ENCODE measurements at places on chromosomes 4 and X.
A peak's percentile ranks its signal among the peaks of the same experiment; 100 is the strongest.

DNA sequence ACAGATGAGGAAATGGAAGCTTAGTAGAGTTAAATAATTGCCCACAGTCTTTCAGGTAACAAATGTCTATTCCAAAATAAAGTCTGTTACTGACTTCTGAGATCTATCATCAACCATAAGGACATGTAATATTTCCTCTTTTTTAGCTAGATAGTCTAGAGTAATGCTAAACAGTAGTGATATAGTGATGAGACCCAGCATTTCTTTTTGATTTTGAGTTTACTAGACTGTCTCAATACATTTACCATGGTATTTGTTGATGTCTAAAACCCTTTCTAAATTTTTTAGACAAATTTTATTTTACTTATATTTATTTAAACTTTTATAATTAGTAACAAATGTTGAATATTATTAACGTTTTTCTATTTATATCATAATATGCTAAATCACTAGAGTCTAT is 465.1 kb upstream of the SLIT2 start:
- DNase-seq, result no peak

DNA sequence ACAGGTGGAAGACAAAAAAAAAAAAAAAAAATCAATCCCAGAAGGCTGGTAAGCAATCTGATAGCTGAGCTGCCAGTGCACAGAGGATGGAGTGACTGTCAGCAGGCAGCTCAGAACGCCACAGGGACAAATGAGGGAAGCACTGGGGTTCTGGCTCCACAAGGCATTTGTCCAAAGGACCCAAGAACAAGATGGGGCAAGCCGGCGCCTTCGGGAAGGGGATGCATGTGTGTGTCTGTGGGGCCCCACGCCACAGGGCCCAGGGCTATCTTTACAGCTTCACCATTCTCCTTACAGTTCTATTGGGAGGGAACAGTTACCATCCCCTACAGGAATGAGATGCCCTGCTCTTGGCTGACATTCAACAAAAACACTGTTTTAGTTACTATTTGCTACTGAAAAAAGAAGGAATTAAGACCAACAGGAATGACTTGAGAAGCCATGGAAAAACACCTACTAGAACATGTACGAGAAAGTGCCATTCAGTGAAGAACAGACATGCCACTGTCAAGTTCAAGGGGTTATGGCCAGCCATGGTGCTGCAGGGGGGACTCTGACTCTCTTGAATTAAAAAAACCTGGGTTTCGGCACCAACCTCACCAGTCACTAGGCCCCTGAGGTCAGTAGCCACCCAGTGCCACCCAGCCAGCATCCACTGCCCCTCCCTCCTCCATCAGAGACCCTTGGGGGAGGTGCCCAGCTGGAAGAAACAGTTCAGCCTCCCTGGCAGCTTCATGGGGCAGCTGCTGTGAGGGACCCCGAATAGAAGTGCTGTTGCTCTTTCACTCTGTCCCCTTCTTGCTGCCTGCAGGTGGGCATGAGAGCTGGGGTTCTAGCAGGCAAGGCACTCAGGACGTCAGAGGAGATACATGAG is 18.5 kb downstream of the WDR1 start:
- no peak for DNase-seq

DNA sequence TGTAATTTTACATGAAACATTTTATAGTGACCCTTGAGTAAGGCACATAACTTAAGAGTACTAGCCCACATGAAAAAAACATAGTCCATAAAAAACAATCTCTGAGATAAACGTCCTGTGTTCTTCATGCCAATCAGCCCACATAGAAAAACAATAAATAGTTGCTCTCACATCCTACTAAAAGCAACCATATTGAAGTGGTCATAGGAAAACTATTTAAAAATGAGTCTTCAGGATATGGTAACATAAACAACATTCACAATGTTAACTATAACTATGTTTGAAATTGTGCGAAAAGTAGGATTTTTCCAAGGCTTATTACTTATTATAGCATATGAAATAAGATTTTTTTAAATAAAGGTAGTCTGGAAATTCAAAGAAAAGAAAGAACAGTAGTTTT is 77.1 kb upstream of the EPHA5 start:
- no peak for DNase-seq

- DNase-seq, result no peak
These were observed 153.7 kb downstream of the FBXW7 start for GRCh38 chr4:152382057-152382785.

GRCh38 chr4:6009452-6009851 is 8.8 kb downstream of the C4orf50 start:
- no peak for DNase-seq

DNA sequence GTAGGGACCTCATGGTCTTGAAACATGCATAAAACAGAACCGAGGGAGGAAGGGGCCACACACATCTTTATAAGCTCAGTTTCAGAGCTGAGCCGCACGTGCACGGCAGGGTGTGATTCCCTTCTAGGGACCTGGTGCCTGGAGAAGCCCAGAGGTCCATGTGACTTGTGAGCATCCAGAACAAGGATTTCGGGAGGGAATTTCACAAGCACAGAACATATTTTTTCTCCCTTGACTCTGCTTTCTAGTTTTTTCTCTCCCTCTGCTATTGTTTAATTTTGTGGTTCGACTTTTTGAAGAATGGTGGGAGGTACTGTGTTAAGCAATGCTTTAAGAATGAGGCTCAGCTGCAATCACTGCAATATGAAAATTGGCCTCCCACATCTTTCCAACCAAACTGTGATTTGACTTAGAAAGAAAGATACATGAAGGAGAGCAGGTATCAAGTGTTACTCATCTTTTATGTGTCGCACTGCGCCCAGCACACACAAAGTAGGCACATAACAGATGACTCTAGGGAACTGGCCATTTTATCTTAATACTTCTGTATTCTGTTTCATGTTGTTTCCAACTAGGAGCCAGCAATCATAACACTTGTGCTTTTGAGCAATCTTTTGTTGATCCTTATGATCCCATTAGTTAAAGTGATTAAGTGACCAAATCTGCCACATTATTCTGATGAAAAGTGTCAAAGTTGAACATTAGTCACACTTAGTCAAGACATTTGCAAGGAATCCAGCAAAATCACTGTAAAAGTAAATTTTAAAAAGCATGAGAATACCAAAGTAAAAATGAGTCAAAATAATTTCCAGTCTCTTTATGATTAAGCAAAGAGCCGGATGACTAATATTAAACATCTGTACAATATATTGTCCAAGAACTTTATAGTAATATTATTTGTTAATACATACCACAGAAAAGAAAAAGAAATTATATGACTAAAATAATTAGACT is 86.4 kb downstream of the SHISA3 start:
- peak; percentile 55 for DNase-seq

DNA sequence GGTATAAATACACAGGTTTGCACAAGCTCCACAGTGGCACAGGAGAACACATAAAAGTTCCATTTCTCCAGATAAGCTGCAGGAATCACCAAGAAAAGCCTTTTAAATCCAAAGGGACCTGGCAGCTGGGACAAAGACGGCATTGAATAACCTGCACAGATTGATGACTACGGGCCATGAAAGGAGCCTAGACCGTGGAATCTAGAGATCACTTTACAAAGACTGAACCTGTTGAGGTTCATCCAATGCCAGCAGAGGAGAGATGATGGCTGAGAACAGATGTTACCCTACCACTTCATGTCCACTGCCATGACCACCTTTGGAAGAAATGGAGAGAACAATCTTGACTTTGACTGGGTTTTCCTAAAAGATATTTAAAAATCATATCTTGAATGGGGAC is 88.7 kb downstream of the PRSS12 start:
- DNase-seq, result no peak

DNA sequence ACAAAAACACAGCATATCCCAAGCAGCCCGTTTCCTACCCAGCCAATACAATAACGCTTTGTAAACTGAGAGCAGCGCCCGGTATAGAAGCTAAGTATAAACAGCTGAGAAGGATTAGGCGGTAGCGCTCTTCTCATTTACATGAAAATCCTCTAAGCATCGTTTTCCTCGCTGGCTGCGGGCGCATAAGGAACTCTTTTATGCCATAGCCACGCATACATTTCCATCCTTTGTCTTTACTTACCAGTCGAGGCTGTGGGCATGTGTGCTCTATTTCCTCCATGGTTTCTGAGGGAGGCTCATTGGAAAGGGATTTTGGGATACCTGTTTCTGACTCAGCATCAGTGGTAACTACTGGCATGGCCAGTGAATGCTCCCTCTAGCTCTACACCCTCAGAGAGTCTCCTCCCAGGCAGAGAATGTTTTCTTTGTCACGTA is 383 bp downstream of the PCYT1B start:
- DNase-seq, result peak; percentile 32

GRCh38 chr4:22407361-22407760 is 108.5 kb downstream of the ADGRA3 start:
- no peak for DNase-seq

- no peak for DNase-seq
These were observed 554.9 kb downstream of the KLHL4 start for GRCh38 chrX:88072339-88073030.

DNA sequence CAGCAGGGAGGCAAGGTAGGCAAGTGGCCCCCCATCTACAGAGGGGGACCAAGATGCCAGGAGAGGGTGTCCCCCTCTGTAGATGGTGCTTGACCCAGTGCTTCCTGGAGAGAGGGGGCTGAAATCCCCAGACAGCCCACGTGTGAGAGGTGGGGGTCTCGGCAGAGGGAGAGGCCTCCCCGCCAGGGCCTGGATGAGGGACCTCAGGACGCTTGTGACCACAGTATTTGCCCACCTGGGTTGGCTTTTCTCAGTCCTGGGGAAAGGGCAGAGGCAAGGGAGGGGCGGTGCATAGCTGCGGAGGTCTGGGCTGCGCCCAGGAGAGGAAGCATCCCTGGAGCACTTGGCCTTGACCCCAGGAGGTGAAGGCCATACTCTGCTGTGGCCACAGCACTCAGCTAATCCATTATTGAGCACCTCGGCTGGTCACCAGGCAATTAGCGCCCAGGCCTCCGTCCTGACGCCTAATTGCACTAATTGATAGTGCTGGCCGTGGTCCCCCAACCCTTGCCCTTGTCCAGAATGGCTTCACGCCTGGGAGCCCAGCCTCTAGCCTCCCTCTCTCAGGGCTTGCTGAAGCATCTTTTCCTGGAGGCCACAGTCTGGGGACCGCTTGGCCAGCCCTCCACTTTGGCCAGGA is 30.7 kb downstream of the HMX1 start:
- DNase-seq, result peak; percentile 9

GRCh38 chr4:10893395-10893794 is 208.8 kb upstream of the CLNK start:
- DNase-seq, result no peak

DNA sequence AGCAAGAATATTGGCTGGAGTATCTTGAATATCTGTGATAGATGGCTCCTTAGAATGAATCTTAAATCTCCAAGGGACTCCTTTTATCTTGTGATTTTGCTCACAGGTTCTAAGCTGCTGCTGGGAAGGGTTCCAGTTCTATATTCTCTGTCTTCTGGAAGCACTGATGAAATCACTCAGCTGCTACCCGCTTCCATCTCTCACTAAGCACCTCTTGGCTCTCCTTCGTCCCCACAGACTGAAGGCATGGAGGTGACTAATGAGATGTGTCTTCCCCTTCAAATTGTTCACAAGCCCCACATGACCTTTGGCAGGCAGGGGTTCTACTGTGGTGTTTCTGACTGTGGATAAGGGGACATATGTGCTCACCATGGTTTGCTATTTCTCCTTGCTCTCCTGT is 75.9 kb downstream of the C4orf51 start:
- DNase-seq, result no peak

DNA sequence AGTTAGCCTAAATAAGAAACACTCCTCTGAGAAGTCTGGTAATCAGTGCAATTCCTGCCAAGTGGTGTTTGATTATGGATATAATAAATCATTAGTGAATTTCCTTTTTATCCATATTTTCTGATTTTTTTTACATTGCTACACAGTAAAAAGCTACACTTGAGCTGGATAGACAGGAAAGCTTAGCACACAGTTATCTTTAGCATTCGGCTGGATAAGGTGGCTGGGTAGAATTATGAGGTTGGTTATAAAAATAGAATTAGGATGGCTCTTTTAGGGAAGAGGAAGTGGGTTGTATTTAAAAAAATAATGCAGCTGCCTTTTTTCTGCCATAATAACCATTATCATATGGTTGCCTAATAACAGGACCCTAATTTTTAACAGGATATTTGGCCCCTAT is 460.6 kb downstream of the NAF1 start:
- no peak for DNase-seq

DNA sequence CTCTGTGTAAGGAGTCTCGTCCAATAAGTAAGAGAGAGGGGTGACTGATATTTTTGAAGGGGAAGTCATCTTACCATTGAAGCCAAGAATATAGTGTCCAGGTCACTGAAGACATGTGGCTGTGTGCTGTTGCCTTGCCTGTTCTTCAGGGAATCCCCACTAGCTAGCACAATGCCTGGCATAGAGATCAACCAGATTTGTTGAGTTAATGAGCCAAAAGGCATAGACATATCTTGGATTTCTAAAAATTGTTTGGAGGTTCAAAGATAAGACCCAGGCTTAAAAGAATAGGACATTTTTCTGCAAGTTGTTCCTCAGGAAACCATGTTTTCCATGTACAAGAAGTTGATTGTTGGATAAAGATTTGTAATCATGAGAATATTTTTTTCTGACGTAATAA is 119.3 kb upstream of the DKK2 start:
- DNase-seq, result no peak

GRCh38 chrX:150240643-150240970 is 122.5 kb upstream of the MAMLD1 start:
- no peak for DNase-seq

- DNase-seq, result no peak
These were observed 14.7 kb downstream of the STAP1 start for GRCh38 chr4:67573193-67573592.

DNA sequence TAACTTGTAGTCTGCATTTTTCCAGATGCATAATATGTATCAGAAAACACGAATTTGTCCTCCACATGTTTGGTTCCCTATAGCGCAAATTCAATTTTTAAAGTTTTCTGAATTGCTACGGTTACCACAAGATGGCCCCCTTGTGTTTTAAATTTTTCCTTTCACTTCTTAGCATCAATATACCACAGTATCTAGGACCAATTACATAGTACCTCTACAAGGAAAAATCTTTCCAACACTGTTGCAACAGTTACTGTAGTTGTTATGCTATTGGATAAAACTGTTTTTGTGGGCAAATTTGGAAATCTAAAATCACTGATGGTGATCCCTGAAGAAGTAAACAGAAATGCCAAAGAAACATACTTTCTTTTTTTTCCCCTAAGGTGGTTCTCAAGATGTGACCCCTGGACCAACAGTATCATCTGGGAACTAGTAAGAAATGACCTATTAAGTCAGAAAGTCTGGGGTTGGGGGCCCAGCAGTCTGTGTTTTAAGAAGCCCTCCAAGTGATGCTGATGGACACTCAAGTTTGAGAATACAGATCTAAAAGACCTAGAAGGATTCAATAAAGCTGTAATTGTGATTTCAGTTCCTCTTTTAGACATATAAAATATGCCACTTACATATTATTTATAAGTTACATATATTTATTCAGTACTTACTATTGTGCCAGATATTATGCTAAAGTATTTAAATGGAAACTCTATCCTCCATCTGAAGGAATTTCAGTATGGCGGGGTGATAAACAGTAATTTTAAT is 3.1 kb downstream of the ZGRF1 start:
- peak; percentile 12 for DNase-seq

GRCh38 chr4:121096191-121096590 is 23.9 kb upstream of the NDNF start:
- DNase-seq, result no peak

Data from D341Med (cell line).